Smooth muscle cell of the coronary artery (primary cell): ENCODE measurements at places on chromosomes 13 and 19. TPM values are rescaled to one million over a fixed set of nuclear protein-coding genes. Genes with fewer than 3 reads are reported as not detected.

Gene CYP2F1
- not detected in 2 replicates for total RNA-seq

Gene ODAD3
- total RNA-seq: 0.23 and 0.94 TPM in 2 replicates

Gene PEG3
- 0.60 and 1.8 TPM in 2 replicates for total RNA-seq

Gene ETHE1
- total RNA-seq: 115 and 156 TPM in 2 replicates

Gene CKAP2
- 2.1 and 10.5 TPM in 2 replicates for total RNA-seq

Gene ZNF737
- total RNA-seq: 2.3 and 7.1 TPM in 2 replicates

Gene PIBF1
- 8.4 and 23.4 TPM in 2 replicates for total RNA-seq

Gene ZNF763
- total RNA-seq: 1.2 and 2.3 TPM in 2 replicates

Gene CGB1
- total RNA-seq: not detected in 2 replicates

Gene LILRB1
- total RNA-seq: not detected in 2 replicates

Gene GIPC3
- 0.08 TPM in 1 of 2 replicates, not detected in the other for total RNA-seq

Gene PSG2
- total RNA-seq: not detected in 2 replicates

Gene MEDAG
- total RNA-seq: 19.7 and 171 TPM in 2 replicates

Gene TMPRSS9
- total RNA-seq: not detected in 2 replicates

Gene ZNF578
- 1.4 and 4.4 TPM in 2 replicates for total RNA-seq

Gene GRIN2D
- total RNA-seq: 0.23 TPM in 2 replicates

Gene LYPD3
- total RNA-seq: 0.08 TPM in 1 of 2 replicates, not detected in the other

Gene KRTDAP
- total RNA-seq: not detected in 2 replicates

Gene SLC10A2
- not detected in 2 replicates for total RNA-seq
